ENCODE measurements at places on chromosomes 16 and 17.
A peak's percentile ranks its signal among the peaks of the same experiment; 100 is the strongest.

GRCh38 chr17:80133626-80133970, 13.3 kb downstream of the EIF4A3 start:
- no peak for DNase-seq

GRCh38 chr17:13362341-13363122, 239.2 kb downstream of the HS3ST3A1 start:
- DNase-seq = no peak

DNA sequence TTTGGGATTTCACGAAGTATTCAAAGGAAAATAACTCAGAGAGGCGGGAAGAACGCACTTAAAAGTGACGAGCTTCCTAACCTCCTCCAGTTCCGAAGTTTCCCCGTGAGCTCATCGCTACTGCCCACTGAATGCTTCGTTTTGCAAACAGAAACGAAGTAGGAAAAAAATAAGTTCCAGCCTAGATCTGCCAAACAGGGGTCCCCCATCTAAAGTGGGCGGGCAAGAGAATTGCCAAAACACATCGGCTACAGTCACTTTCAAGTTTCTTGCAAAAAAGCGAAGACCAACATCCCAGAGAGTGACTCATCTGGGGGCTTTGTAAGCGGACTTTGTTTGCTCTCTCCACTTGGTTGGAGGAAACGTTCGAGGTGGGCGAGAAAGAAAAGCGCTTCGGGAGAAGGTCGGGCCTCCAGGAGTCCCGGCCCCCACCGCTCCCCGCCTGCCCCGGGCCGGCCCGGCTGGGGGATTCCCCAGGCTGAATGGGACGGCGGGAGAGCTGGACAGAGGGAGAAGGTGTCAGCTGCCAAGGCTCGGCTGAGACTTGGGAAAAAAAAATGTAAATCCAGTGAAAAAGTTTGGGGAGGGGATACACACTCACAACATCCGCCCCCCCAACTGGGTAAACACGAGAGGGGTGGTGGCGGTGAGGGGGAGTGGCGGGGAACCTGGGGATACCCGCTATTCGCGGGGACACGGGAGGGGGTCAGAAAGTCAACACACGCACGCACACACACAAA, 1.0 kb downstream of the VEZF1 start:
- peak; percentile 48 for DNase-seq

DNA sequence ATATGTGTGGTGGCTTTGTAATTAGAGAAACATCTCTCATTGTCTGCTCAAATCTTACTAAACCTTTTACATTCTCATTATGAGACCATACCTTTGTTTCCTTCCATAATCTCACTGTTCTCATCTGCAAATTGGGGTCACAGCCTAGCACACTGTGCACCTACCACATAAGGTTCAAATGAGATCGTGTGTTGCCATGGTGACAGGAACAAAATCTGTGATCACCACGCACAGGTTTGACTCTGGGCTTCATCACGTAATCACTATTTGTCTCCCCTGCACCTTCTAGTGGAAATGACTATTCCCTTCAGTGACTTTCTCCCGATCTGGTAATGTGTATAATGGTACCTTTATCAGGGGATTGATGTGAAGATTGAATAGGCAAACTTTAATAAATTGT, 26.1 kb downstream of the CDH8 start:
- no peak for DNase-seq
